Immature natural killer cell (primary cell): ENCODE measurements at places on chromosomes 2 and 18. TPM values are rescaled to one million over a fixed set of nuclear protein-coding genes. Genes with fewer than 3 reads are reported as not detected.

The SIX2 gene
- polyA plus RNA-seq: not detected

- H3K36me3 ChIP-seq: peaks cover 20% of the 10 kb centered on the region
- peak overlapping the region; percentile 98 for H3K4me3 ChIP-seq
- no peak for DNase-seq
- H3K4me1 ChIP-seq: peaks cover 63% of the 10 kb centered on the region
- H3K27ac ChIP-seq: peak overlapping the region; percentile 98
These were observed 2.0 kb upstream of the ZAP70 start for GRCh38 chr2:97711394-97711711.

The STPG4 gene
- not detected for polyA plus RNA-seq

The IL37 gene
- not detected for polyA plus RNA-seq

DNA sequence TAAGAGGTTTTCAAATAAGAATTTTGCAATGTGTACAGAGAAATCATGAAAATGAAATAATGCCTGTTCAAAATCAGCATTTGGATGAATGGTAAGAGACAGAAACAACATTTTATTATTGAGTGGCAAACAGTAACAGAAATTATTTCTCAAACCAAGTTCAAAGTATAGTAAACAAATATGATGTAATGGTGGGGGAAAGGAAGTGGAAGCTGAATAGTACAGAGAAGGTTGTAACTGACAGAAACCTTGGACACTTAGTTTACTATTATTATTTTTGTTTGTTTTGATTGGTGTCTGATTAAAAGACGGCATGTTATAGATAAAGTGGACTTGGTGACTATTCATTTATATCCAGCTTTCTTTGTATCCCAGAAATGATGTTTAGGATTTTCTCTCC, 1637.4 kb upstream of the ACVR2A start:
- H3K27me3 ChIP-seq: no peaks in the 10 kb centered on the region
- H3K4me1 ChIP-seq: no peaks in the 10 kb centered on the region
- DNase-seq: no peak
- no peak overlapping the region for H3K27ac ChIP-seq
- no peaks in the 10 kb centered on the region for H3K36me3 ChIP-seq
- H3K4me3 ChIP-seq: no peak overlapping the region

DNA sequence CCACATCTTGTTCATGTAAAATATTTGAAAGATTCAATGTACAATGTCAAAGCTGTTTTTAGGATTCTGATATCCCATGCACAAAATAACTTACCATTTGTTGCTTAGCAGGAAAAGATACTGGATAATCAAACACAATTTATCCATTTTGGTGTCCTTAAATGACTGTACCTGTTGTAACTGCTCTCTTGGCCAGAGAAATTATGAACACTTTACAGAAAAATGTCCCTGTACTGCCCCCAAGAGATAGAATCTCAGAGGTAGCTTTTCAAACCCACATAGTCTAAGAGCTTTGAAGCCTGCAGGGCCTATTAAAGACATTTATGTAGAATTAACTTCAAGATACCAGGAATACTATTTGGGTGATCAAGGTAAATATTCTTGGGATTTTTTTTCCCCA, 12.2 kb upstream of the ME2 start:
- no peak for DNase-seq
- no peaks in the 10 kb centered on the region for H3K4me1 ChIP-seq
- no peak overlapping the region for H3K27ac ChIP-seq
- peaks cover 11% of the 10 kb centered on the region for H3K27me3 ChIP-seq

DNA sequence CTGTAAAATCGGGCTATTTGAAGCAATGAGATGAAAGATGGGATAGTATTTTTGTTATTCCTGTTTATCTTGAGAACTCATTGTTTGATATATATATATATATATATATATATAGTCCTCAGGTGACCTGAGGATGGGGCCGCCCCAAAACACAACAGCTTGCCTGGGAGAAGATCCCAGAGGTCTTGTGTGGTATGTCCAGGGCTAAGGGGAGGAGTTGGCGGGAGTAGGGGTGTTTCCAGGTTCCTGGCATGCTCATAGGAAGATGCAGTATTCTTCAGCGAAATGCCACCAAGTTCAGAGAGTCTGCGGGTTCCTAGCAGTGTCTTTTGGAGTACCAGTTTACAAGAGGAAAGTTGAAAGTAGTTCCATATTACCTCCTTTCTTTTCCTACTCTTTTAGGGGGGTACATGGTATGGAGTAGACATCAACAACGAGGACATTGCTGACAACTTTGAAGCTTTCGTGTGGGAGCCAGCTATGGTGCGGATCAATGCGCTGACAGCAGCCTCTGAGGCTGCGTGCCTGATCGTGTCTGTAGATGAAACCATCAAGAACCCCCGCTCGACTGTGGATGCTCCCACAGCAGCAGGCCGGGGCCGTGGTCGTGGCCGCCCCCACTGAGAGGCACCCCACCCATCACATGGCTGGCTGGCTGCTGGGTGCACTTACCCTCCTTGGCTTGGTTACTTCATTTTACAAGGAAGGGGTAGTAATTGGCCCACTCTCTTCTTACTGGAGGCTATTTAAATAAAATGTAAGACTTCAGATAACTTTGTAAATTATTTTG, 18.3 kb downstream of the CCT7 start:
- no peaks in the 10 kb centered on the region for H3K27me3 ChIP-seq
- H3K36me3 ChIP-seq: peaks cover 27% of the 10 kb centered on the region
- no peak overlapping the region for H3K4me3 ChIP-seq
- H3K27ac ChIP-seq: peak overlapping the region; percentile 16
- no peak for DNase-seq

GRCh38 chr2:37414470-37414949, 70.1 kb downstream of the QPCT start:
- DNase-seq: peak; percentile 50
- no peaks in the 10 kb centered on the region for H3K36me3 ChIP-seq
- H3K4me1 ChIP-seq: peaks cover 7% of the 10 kb centered on the region

The ST6GAL2 gene
- polyA plus RNA-seq: not detected

DNA sequence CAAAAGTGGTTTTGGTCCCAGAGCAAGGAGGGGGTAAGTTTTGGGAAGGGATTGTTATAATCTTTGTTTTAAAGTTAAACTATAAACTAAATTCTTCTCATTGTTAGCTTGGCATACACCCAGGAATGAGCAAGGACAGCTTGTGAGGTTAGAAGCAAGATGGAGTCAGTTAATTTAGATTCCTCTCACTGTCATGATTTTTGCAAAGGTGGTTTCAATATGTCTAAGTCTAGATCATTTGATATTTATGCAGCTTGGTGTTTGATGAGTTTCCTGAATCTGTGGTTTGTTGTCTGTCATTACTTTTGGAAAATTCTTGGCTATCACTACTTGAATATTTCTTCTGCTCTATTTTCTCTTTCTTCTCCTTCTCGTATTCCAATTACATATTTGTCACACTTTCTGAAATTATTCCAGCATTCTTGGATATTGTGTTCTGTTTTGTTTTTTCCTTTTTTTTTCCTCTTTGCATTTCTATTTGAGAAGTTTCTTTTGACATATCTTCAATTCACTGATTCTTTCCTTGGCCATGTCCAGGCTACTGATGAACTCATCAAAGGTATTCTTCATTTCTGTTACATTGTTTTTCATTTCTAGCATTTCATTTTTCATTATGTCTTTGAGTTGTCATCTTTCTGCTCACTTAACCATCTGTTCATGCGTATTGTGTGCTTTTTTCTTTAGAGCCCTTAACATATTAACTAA, 5.1 kb downstream of the SP140 start:
- H3K27me3 ChIP-seq: no peaks in the 10 kb centered on the region
- H3K4me1 ChIP-seq: peaks cover 61% of the 10 kb centered on the region
- peak overlapping the region; percentile 27 for H3K4me3 ChIP-seq
- no peak for DNase-seq
- peaks cover 31% of the 10 kb centered on the region for H3K36me3 ChIP-seq
- H3K27ac ChIP-seq: no peak overlapping the region

The CRYGD gene
- not detected for polyA plus RNA-seq

DNA sequence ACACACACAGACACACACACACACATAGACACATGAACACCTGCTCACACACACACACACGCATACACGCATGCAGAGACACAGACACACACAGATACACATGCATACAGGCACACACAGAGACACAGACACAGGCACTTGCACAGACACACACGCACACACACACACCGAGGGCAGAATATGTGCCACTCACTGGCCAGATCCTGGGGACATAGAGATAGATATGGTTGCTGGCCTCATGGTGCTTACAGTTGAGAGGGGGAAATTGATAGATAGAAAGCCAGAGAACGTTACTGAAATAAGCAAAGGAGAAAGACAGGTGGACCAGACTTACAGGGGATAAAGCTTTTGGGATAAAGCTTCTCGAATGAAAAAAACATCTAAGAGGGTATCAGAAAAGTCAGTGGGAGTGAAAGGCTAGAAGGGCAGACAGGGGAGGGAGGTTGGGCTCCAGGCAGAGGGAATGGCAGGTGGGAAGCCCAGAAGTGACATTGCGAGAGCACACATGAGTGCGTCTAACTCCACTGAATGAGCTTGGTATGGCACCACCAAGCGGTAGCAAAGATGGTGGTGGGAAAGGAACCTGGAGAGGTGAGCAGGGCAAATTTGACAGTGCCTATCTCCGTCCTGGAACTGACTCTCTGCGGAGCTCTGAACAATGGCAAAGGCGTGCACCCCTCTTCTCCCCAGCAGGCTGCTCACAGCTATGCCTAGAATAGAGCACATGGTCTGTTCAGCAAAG, 390.1 kb upstream of the TRIB2 start:
- no peak for DNase-seq
- no peak overlapping the region for H3K27ac ChIP-seq

The GBX2 gene
- not detected for polyA plus RNA-seq

The SERPINB12 gene
- not detected for polyA plus RNA-seq

GRCh38 chr2:150860301-150860700, 372.8 kb upstream of the RND3 start:
- H3K27me3 ChIP-seq: no peaks in the 10 kb centered on the region
- no peak overlapping the region for H3K27ac ChIP-seq
- H3K36me3 ChIP-seq: no peaks in the 10 kb centered on the region
- no peak for DNase-seq

DNA sequence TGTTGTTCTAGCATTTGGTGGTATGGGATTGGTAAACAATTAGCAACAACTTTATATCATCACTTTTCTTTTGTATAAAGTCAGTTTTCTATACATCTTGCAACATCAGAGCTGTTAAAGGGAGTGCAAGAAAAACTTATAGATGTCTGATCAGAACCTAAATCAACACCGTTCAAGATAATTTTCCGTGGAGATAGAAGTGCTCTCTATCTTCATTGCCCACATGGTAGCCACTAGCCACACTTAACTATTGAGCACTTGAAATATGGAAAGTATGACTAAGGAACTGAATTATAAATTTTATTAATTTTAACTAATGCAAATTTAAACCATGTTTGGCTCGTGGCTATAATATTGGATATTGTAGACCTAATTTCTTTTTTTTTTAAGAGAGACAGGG, 5.2 kb downstream of the TTC27 start:
- H3K4me3 ChIP-seq: no peak overlapping the region
- no peak for DNase-seq
- H3K27ac ChIP-seq: no peak overlapping the region
- peaks cover 14% of the 10 kb centered on the region for H3K4me1 ChIP-seq

- peaks cover 5% of the 10 kb centered on the region for H3K27me3 ChIP-seq
- no peak overlapping the region for H3K27ac ChIP-seq
- no peak for DNase-seq
- H3K4me1 ChIP-seq: no peaks in the 10 kb centered on the region
- H3K36me3 ChIP-seq: no peaks in the 10 kb centered on the region
These were observed 46.2 kb downstream of the FTCDNL1 start for GRCh38 chr2:199804831-199805230.
